ENCODE measurements at places on chromosomes 1 and 21.

GRCh38 chr1:178048883-178049282 is 45.0 kb upstream of the RASAL2 start:
- DNase-seq = no peak

GRCh38 chr1:29963946-29964345 is 727.6 kb downstream of the PTPRU start:
- DNase-seq = no peak

- no peak for DNase-seq
These were observed 6.9 kb upstream of the MX1 start for GRCh38 chr21:41418956-41419680.

DNA sequence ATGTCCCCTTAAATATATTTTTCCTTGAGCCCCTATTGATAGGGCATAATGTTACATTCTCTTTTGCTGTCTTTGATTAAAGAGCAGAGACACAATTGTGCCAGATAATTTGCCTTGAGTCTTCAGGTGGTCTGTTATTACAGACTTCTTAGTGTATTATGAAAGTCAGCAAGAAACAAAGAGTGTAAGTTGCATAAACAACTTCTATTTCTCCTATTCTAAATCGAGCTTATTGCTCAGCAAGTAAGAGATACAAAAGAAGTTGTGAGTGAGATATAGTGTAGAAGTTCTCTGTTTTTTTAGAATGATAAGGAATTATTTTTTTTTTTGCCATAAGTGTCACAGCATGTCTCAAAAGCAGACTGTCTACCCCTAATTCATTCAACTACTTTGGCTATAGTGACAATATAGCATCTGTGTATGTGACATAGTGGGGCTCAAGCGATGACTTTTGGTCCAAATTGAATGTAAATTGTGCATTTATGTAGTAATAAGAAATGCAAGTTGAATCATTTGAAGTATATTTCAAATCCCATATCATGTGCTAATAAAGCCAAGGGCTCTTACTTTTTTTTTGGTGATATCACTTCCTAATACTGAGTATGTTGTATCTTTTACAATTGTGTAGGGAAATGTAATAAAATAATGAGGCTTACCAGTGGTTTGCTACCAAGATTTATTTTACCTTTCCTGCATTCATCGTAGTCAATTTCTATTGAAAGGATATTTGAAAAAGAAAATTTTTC is 81.3 kb downstream of the RGL1 start:
- DNase-seq = no peak

DNA sequence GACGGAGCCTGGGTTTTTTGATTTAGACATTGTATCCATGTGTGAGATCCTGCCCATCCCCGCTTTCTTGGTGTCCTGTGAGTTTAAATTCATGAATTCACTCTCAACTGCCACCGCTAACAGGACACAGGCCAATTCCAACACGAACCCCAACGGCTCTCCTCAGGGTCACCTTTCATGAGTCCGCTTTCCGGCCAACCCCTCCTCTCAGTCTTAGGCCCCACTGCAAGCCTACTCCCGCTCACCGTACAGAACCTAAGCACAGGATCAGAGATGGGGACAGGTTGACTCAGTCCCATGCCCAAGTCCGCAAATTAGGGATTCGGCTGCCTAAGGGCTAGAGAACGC is 238 bp upstream of the SCP2 start:
- DNase-seq = no peak

- no peak for DNase-seq
These were observed 283.9 kb upstream of the ST6GALNAC5 start for GRCh38 chr1:76583235-76583868.

DNA sequence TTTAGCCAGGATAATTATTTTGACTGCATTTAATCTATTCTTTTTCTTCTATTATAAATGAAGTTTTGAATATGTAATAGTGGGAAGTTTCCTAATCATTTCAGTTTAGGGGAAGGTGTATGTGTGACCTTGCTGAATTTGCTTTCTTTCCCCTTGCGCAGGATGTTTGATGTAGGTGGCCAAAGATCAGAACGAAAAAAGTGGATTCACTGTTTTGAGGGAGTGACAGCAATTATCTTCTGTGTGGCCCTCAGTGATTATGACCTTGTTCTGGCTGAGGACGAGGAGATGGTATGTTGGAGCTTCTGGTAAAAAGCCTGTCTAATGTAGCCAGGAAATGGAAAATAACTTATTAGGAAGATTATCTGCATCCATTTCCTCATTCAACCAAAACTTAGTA is 33.4 kb downstream of the GNAT2 start:
- no peak for DNase-seq

DNA sequence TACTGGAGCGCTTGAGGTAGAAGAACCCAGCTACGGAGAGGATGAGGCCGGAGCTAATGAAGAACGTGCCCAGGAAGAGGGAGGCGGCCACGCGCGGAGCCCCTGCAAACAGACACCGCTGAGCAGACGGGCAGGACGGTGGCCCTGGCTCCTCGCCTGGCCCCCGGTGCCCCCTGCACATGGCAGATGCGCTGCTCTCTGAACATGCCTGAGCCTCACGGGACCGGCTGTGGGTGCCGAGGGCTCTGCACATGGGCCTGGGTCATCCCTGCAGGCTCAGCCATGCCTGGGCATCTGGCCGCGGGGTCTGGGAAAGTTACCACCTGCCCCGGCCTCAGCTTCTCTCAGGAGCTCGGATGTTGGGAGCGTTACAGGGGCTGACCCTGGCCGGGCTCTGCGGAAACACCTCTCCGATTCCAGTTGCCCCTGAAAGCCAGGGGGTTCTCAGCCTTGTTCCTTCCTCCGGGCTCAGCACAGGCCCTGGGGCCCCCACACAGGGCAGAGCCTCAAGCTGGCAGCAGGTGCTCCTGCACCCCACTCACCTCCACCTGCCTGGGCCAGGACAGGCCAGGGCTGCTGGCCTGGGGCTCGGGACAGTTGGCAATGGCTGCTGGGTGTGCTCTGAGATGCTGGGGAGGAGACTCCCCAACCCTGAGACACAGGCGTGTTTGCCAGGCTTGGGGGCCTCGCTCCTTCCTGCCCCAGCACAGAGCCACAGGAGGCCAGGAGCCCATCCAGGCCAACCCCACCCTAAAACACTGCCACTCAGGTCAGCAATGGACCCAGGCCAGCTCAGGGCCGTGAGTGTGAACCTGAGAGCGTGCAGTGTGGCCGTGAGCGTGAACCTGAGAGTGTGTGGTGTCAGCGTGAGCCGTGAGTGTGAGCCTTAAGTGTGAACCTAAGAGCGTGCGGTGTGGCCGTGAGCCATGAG is 12.1 kb upstream of the RNF223 start:
- DNase-seq = no peak

DNA sequence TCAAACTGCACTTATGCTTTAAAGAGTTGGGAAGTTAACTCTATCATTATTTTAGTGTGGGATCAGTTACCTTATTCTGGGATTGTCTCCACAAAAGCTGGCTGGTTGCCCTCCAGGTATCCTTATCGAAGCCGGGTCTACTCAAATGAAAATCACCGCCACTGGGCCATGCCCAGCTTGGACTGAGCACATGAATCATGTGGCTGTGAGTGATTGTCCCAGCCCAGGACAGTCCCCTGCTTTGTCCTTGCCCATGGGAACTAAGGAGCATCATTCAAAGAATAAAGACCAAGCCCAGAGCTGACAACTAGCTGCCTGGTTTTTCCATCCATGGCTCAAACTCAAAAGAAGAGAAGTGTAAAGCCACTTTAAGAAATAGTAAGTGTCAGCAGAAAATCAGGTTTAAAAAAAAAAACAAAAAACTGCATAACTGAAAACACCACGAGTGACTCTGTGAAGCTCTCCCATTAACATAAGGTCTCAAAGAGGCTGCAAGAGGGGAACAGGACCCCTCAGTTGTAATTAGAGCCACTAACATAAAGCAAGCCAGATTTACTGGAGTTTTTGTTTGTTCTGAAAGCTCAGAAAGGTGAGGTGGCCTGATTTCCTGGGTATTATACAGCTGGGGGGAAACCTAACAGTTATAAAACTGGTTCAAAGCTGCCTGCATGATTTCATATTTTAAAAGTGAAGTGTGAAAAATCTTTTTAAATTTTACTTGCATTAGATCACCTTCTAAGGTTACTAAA is 91.5 kb downstream of the KIF14 start:
- no peak for DNase-seq

GRCh38 chr1:181173761-181174447 is 85.4 kb downstream of the IER5 start:
- DNase-seq = no peak

DNA sequence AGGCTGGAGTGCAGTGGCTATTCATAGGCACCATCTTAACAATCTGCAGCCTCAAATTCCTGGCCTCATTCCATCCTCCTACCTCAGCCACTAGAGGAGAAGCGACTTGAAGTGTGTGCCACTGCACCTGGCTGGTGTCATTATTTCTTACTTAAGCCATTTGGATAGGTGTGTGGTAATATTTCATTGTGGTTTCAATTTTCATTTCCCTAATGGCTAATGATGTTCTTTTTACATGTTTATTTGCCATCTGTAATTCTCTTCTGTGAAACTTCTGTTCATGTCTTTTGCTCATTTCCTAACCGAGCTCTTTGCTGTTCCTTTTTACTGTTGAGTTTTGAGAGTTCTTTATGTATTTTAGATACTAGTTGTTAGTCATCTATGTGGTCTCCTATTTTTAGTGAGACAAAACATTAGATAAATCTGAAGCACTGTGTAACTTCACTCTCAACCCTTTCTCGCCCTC is 66.8 kb downstream of the SLC27A3 start:
- no peak for DNase-seq

DNA sequence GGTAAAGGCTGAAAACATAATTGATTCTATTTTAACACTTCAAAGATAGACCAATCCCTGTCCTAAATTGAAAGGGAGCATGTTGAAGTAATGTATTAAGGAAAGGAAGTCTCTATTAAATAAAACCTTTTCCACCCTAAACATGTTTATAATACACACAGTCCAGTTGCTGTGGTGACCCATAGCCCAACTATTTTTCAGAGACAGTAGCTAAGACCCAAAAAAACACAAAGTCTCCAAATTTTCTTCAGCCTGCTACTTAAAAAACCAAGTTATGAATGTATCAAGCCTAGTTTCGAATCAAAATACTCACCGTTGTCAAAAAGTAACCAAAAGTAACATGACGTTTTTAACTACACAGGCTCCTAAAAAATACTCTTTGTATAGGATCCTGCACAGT is 1.6 kb downstream of the ELK4 start:
- no peak for DNase-seq

- no peak for DNase-seq
These were observed 13.6 kb downstream of the LRRC42 start for GRCh38 chr1:53959664-53960250.

DNA sequence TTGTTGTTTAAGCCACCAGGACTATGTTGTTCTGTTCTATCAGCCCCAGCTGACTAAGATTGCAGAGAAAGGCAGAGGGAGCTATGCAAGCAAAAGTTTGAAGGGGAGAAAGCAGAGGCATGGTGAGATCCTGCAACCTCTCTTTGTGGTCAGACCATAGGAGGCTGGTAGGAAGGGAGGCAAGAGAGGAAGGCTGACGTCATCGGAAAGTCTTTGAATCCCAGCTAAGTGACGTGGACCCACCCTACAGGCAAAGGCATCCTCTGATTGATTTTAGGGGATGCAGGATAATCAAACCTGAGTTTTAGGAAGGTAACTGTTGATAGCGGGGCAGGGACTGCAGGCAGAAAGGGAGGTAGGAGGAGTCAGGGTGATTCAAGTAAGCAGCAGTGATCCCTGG is 23.3 kb upstream of the TNNI1 start:
- no peak for DNase-seq

DNA sequence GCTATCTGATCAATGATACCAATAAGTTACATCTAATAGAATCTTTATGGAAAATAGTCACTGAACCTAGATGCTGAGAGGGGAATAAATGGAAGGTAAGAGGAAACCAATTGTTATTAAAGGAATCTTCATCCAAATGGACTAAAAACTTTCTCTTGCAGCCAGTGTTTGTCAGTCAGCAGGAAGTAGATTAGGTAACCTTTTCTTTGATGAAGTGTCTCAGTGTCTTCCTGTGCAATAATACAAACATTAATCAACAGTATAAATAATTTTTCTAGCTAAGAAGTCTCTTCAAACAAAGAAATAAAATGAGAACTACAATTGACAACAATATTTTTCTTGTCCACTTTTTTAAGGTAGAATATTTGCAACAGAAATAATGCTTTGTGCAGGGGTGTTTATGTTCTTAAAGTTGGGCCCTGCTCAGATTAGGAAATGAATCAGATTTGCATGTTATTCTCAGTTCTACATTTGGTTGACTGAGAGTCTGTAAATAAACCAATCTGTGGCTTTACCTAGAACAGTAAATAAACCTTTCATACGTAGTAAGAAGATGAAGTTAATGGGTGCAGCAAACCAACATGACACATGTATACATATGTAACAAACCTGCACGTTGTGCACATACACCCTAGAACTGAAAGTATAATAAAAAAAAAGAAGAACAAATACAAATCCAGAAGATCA is 391.4 kb downstream of the MRPL39 start:
- no peak for DNase-seq

DNA sequence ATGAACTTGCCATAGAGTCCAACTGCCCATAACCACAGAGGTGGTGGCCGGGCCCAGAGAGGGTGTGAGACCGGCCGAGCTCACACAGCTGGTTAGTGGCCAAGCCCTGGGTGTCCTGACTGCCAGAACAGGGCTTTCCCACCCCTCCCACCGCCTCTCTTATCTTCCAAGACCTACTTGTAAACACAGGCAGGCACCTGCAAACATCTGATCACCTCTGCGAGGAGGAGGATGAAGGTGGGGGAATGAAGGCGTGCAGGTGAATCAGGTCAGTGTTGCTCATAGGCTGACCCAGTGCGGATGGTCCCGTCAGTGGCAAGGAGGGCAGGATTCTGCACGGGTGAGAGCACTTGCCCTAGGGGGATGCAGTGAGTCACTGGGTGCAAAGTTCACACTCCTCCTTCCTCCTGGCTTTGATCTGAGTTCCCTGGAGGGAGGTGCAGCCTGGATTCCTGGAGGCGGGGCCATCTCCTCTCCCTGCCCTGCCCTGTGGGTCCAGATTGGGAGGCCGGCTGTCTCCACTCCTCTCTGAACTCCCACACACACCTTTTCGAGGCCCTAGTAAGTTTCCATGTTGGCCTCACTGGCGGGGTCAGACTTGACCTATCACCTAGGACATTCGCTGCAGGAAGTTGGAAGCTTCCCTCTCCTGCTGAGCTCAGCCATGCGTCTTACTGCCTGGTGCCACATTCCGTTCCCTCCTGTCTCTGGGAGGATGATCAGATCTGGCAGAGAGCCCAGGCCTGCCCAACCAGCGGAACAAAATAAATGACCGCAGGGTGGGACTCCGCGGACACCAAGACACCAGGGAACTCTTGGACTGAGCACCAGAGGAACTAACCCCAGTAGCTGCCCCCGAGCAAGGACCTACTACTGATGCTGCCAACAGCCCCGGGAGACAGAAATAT is 7.3 kb downstream of the UQCRHL start:
- DNase-seq = no peak

DNA sequence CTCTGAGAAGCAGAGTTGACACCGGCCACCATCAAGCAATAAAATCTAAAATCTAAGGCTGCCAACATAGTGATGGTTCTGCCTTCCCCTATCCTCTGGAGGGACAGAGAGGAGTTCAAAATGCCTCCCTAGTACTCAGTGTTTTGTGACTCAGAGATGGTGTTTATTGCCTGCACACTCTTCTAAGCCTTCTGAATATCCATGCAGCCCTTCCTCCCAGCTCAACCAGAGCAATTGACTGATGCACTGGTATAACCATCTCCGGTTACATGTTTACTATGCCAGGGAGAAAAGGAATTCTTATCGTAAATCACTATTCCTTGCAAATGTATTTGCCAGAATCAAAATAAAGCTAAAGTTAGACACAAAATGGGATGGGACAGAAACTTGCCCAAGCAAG is 132.9 kb upstream of the RAB4A start:
- DNase-seq = no peak

All from HAP-1 (cell line).